ENCODE measurements at places on chromosomes 6 and 20. TPM values are rescaled to one million over a fixed set of nuclear protein-coding genes. Genes with fewer than 3 reads are reported as not detected.

Gene COL10A1
- total RNA-seq = 0.52 TPM

Gene TP53TG5
- not detected for total RNA-seq

Gene PPP1R14C
- 14.1 TPM for total RNA-seq

Gene KCNK5
- 1.6 TPM for total RNA-seq

Gene RAB44
- not detected for total RNA-seq

Gene PGK2
- total RNA-seq = not detected

Gene WASF1
- 2.1 TPM for total RNA-seq

Gene TRIM10
- total RNA-seq = 2.1 TPM

Gene SCUBE3
- total RNA-seq = 0.52 TPM

Gene PSORS1C1
- total RNA-seq = under 0.01 TPM

Gene BTN2A1
- 8.4 TPM for total RNA-seq

Gene VWA7
- 1.0 TPM for total RNA-seq

Gene KIAA0408
- 15.7 TPM for total RNA-seq

Gene HRH3
- total RNA-seq = 0.52 TPM

Gene EPB41L1
- 10.4 TPM for total RNA-seq

Gene EYA4
- 40.2 TPM for total RNA-seq

Gene TXLNB
- 60.0 TPM for total RNA-seq
